ENCODE measurements at places on chromosomes 3 and 15.

DNA sequence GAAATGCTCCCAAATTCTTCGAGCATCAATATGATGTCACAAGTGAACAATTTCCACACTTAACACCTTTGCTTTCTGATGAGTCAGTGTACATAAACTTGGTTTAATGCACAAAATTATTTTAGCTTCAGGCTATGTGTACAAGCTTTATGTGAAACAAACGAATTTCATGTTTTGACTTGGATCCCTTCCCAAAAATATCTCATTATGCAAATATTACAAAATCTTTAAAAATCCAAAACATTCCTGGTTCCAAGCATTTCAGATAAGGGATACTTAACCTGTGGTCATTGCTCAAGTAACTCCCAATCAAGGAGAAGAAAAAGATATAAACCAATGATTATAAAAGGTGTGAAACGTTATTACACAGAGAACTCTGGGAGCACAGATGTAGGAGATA, 25.2 kb downstream of the RAB5A start:
- no peak for DNase-seq

- DNase-seq = no peak
Measured at GRCh38 chr3:79258479-79258878, 509.3 kb downstream of the ROBO1 start.

- DNase-seq = no peak
Measured at GRCh38 chr3:123511726-123512125, 62.8 kb upstream of the ADCY5 start.

- peak; percentile 10 for DNase-seq
Measured at GRCh38 chr3:34882764-34883163, 756.6 kb upstream of the ARPP21 start.

DNA sequence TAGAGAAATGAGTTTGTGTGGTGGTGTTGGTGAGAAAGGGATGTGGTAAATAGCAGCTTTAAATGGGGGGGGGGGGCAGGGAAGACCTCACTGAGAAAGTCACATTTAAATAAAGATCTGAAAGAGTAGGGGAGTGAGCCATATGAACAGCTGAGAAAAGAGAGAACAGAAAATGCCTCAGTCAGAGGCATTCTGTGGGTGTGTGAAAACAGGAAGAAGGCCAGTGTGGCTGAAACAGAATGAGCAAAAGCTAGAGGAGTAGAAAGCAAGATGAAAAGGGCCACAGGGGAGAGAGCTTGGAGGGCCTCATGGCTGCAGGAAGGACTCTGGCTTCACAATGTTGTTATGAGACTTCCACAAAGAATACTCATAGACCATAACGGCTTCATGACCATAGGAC, 783.3 kb downstream of the ZPLD1 start:
- no peak for DNase-seq

- DNase-seq = no peak
Measured at GRCh38 chr3:42501321-42501680, 1.1 kb upstream of the VIPR1 start.
